ENCODE measurements at places on chromosomes 7 and 10. TPM values are rescaled to one million over a fixed set of nuclear protein-coding genes. Genes with fewer than 3 reads are reported as not detected.
A peak's percentile ranks its signal among the peaks of the same experiment; 100 is the strongest.

NRG3 gene
- 0.11 TPM for total RNA-seq

MALRD1 gene
- 0.47 TPM for total RNA-seq

SPDYE2 gene
- not detected for total RNA-seq

SFR1 gene
- 6.0 TPM for total RNA-seq

PRF1 gene
- total RNA-seq, result 2.6 TPM

CHPF2 gene
- total RNA-seq, result 17.3 TPM

SLC12A9 gene
- total RNA-seq, result 10.9 TPM

- H3K36me3 ChIP-seq, result no peaks in the 10 kb centered on the region
- H3K4me1 ChIP-seq, result peaks cover 61% of the 10 kb centered on the region
- no peaks in the 10 kb centered on the region for H3K27me3 ChIP-seq
- peak overlapping the region; percentile 80 for H3K27ac ChIP-seq
- H3K4me3 ChIP-seq, result no peak overlapping the region
These were observed 18.2 kb downstream of the NT5C3A start for GRCh38 chr7:33044401-33044718.

DNA sequence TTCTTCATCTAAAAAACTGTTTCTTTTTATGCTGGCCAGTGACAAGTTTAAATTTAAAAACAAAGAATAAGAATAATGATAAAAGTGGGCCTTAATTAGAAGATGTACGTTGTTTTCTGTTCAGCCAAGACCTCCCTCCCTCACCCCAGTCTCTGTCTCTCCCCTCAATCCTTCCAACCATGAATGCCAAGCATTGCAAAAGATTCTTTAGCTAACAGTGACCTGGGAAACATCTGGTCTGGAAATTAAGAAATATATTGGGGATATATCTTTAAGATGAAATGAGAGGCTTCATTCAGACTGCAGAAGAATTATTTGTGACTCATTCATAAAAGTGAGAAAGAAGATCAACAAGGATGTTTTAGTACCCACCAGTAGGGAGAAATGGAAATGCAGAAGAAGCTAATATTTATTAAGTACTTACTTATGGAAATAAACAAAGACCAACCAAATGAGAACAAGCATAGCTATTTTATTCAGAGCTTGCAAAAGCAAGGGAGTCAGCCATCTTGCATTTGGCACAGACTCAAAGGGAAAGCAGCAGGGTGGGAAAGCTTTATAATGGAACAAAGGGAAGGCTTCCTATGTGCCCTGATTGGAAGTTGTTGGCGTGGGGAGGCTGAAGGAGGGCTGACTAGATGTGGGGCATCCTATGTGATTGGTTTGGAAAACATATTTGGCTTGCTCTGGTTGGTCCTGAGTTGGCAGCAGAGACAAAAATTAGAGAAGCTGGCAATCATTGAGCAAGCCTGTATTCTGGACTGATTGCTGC, 595.4 kb upstream of the GHITM start:
- H3K27me3 ChIP-seq, result no peaks in the 10 kb centered on the region
- no peak for DNase-seq
- H3K36me3 ChIP-seq, result no peaks in the 10 kb centered on the region
- H3K4me3 ChIP-seq, result no peak overlapping the region

DNA sequence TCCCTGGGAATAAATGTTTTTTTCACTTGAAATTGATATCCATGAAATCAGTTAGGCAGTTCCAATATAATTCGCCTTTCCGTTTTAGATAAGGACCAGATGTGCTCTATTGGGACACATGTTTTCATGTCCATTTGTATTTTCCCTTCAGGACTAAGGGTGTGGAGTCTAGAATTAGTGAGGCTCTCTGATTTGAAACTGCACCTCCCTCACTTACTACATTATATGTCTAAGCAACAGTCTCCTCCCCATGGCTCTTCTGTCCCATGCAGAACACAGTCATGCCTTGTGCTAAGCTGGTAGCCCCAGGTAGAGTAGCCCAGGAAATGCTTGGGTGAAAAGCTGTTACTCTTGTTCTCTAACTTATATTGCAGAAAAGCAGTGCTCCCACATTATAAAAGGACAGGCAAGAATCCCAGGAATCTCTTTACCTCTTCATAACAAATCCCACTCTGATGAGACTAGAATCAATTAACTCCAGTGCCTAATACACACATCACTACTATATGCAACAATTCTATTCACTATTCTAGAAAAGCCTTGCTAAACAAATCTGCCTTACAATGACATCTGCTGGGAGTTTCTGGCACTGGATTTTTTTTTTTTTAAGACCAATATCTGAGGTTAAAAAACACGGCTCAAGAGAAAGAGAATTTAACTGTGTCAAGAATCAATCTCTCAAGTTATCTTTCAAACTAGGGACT, 293.9 kb downstream of the SNX13 start:
- no peak overlapping the region for H3K27ac ChIP-seq
- peaks cover 6% of the 10 kb centered on the region for H3K4me1 ChIP-seq
- H3K27me3 ChIP-seq, result no peaks in the 10 kb centered on the region
- H3K4me3 ChIP-seq, result no peak overlapping the region

DNA sequence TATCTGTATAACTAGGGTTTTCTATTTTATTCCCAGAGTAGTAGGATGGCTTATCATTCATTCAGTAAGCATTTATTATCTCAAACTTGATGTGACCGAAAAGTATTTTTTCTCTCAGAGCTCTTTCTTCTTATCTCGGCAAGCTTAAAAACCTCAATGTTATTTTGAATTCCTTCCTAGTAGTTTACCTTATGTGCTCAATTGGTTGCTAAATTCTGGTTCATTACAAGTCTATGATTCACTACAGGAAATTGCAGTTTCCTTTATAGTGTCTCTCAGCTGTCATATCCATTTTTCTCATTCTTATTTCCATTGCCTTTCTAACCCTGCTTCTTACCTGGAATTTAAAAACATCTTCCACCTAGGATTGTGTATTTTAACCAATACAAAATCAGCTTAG, 12.6 kb upstream of the ICA1 start:
- H3K36me3 ChIP-seq, result no peaks in the 10 kb centered on the region
- no peak overlapping the region for H3K27ac ChIP-seq
- H3K27me3 ChIP-seq, result no peaks in the 10 kb centered on the region
- DNase-seq, result no peak

DNA sequence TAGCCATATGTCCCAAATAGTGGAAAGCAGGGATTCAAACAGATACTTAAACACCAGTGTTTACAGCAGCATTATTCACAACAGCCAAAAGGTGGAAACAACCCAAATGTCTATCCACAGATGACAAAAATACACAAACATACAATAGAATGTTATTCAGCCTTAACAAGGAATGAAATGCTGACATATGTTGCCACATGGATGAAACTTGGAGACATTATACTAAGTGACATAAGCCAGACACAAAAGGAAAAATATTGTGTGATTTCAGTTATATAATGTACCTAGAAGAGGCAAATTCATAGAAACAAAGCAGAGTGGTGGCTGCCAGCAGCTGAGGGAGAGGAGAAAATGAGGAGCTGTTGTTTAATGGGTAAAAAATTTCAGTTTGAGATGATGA, 533.9 kb upstream of the FZD8 start:
- no peak for DNase-seq
- H3K4me1 ChIP-seq, result peaks cover 30% of the 10 kb centered on the region
- no peak overlapping the region for H3K4me3 ChIP-seq
- H3K36me3 ChIP-seq, result no peaks in the 10 kb centered on the region

- H3K36me3 ChIP-seq, result no peaks in the 10 kb centered on the region
- no peak overlapping the region for H3K4me3 ChIP-seq
- no peaks in the 10 kb centered on the region for H3K27me3 ChIP-seq
- no peak for DNase-seq
- H3K4me1 ChIP-seq, result no peaks in the 10 kb centered on the region
These were observed 134.2 kb upstream of the NEBL start for GRCh38 chr10:21031232-21031795.

GRCh38 chr7:132394283-132395198, 181.7 kb downstream of the PLXNA4 start:
- no peaks in the 10 kb centered on the region for H3K36me3 ChIP-seq
- DNase-seq, result no peak
- peaks cover 58% of the 10 kb centered on the region for H3K4me1 ChIP-seq
- no peak overlapping the region for H3K4me3 ChIP-seq

DNA sequence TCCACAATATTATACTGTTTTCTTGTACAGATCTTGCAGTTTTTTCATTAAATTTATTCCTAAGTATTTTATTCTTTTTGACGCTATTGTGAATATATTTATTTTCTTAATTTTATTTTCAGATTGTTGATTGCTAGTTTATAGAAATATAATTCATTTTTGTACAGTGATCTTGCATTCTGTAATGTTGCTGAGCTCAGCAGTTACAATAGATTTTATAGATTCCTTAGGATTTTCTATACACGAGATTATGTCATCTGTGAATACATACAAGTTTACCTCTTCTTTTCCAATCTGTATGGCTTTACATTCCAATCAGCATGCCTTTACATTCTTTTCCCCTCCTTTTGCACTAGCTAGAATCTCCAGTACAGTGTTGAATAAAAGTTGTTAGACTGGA, 130.0 kb downstream of the C1GALT1 start:
- no peak overlapping the region for H3K27ac ChIP-seq
- H3K4me3 ChIP-seq, result no peak overlapping the region
- peaks cover 5% of the 10 kb centered on the region for H3K27me3 ChIP-seq
- H3K36me3 ChIP-seq, result no peaks in the 10 kb centered on the region

GRCh38 chr7:94088560-94088959, 84.4 kb upstream of the BET1 start:
- no peaks in the 10 kb centered on the region for H3K27me3 ChIP-seq
- no peak for DNase-seq
- peaks cover 16% of the 10 kb centered on the region for H3K4me1 ChIP-seq
- H3K36me3 ChIP-seq, result no peaks in the 10 kb centered on the region
- H3K4me3 ChIP-seq, result no peak overlapping the region

DNA sequence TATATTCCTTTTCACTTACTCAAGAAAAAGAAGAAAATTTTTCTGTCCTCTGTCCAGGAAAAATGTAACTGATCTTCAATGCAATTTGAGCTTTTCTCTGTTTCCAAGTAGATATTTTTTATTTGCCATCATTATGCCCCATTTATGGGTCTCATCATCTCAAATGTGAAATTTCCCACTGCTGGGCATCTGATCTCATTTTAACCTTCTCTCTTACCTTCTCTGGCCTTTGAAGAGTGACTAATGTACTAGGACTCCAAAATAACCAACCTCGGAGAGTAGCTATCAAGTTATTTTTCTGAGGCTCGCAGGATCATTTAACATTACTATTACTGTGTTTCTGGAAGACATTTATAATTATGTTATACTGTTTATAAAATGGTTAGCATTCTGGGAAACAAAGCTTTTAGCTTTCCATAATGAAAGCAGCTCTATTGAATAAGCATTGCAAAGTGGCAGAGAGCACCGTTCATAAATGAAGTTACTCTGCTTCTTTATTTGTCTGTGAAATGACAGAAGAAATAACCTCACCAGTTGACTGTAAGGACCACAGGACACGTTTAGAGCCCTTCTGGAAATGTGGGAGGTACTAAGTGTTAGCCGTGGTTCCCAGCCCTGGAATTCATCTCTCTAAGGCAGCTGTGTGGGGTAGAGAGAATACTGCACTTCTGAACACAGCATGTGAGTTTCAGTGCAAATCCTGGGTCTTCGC, 33.3 kb upstream of the NMT2 start:
- DNase-seq, result no peak
- H3K27me3 ChIP-seq, result no peaks in the 10 kb centered on the region
- no peak overlapping the region for H3K4me3 ChIP-seq
- peaks cover 46% of the 10 kb centered on the region for H3K4me1 ChIP-seq
- H3K27ac ChIP-seq, result peak overlapping the region; percentile 78

DNA sequence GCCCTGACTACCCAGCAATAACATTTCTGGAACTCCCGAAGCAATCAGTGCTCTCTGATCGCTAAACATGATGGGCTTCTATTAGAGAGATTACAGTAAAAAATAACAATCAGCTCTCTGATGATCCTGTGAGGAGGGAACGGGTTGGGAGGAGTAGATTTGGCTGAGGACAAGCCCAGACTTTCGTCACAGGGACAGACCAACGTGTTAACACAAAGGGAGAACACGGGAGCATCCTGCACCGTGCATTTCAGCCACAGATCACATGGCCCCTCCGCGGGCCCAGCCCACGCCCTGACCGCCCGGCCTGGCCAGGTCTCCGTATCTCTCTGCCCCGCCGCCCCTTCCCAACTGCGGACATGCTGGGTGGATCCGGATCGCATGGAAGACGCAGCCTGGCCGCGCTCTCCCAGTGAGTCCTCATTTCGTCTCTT, 95.0 kb upstream of the AGBL3 start:
- peak; percentile 80 for DNase-seq
- peaks cover 4% of the 10 kb centered on the region for H3K36me3 ChIP-seq

DNA sequence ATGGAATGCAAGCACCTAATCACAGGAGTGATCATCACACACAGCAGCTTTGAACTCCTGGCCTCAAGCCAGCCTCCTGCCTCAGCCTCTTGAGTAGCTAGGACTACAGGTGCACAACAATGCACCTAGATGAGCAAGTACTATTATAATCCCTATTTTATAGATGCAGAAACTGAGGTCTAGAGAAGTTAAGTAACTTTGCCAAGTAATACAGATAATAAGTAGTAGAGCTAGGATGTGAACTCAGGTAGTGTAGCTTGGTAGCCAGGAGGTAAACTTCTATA, 33.7 kb downstream of the DNAJC12 start:
- no peaks in the 10 kb centered on the region for H3K36me3 ChIP-seq
- H3K27ac ChIP-seq, result no peak overlapping the region
- no peak for DNase-seq
- H3K4me1 ChIP-seq, result no peaks in the 10 kb centered on the region
- H3K27me3 ChIP-seq, result no peaks in the 10 kb centered on the region
- H3K4me3 ChIP-seq, result no peak overlapping the region

DNA sequence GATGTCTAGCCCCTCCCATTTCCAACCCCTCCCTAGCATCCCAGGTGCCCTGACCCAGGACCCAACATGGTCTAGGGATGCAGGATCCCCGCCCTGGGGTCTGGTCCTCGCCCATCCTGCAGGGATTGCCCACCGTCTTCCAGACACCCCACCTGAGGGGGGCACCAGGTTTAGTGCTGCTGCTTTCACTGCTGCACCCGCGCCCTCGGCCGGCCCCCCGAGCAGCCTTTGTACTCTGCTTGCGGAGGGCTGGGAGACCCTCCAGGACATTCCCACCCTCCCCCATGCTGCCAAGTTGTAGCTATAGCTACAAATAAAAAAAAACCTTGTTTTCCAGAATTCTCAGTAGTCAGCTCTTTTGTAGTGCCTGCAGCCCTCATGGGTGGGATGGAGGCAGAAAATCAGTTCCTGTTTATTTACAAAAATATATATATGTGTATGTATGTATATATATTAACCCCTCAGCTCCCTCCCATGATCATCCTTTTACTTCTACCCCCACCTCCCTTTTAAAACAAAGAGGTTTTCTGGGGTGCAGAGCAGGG, 9.7 kb downstream of the ZYX start:
- peaks cover 91% of the 10 kb centered on the region for H3K4me1 ChIP-seq
- peaks cover 51% of the 10 kb centered on the region for H3K36me3 ChIP-seq
- no peaks in the 10 kb centered on the region for H3K27me3 ChIP-seq
- H3K27ac ChIP-seq, result peak overlapping the region; percentile 93
- no peak for DNase-seq
- peak overlapping the region; percentile 40 for H3K4me3 ChIP-seq
